ENCODE measurements at places on chromosomes 3 and 15.
A peak's percentile ranks its signal among the peaks of the same experiment; 100 is the strongest.

- DNase-seq = no peak
Measured at GRCh38 chr3:123523023-123523412, 61.8 kb downstream of the HACD2 start.

DNA sequence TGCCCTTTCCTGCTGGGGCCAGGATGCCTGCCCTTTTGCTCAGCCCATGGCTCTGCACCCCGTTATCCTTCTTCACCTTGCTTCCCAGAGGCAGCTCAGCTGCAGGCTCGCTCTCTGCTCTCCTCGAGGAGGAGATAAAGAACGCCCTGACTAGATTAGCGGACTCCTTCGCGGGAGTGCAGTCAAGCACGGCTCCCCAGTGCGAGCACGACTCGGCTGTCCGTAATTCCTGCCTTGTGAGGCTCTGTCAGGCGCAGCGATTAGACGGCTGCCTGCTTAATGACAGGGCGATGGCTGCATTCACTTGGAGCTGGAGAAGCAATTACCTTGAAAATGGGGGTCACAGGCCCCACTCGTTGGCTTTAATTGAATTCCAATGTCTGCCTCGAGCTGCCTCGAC is 25.9 kb downstream of the TLE3 start:
- DNase-seq = no peak

GRCh38 chr15:59892985-59893384 is 111.1 kb upstream of the FOXB1 start:
- DNase-seq = no peak

DNA sequence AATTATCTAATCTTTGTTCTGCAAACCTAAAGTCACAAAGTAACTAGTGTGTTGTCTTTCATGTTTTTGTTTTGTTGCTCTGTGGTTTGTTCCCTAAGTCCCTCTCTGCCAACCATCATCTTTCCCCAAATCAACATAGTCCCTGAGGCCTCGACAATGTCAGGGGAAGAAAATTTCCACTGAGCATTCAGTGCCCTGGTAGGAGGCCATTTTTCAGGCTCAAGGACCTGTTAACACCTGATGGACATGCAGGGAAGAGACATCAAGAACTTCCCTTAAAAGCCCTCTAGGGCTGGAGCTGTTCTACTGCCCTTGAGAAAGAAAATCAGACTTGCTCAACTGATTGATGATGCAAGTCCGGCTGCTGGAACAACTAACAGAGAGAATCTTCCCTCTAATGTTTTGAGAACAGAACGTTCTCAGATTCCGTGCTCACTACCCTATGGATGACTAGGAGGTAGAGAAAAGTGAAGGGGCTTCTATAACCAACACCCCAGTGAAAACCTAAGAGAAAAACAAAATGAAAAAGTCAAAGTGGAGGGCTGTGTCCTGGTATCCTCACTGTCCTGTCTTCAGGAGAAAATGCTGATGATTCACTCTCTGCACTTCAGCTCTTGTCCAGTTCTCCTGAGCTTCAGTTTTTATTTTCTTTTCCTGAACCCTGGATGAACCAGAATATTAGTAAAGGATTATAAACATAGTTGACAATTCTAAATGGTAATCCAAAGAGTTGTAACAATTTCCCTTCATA is 373.1 kb downstream of the FOXP1 start:
- no peak for DNase-seq

- DNase-seq = no peak
Measured at GRCh38 chr15:91841861-91842260, 11.6 kb upstream of the SLCO3A1 start.

- no peak for DNase-seq
Measured at GRCh38 chr3:20648294-20648693, 462.3 kb upstream of the SGO1 start.

DNA sequence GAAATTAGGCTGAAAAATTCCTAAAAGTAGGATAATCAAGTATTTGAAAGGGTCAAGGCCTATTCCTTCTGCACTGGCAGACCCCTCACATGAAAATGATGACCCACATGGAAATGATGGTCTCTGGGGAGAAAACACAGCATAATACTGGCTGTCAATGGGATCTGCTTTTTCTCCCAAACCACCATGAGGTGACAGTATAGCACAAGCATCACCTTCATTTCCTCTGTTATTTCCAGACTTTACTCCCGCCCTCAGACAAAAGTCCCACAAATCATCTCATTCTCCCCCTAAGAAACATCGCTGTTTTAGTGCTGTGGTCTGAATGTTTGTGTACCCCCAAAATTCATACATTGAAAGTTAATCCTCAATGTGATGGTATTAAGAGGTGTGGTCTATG is 161.0 kb downstream of the RSL24D1 start:
- no peak for DNase-seq

DNA sequence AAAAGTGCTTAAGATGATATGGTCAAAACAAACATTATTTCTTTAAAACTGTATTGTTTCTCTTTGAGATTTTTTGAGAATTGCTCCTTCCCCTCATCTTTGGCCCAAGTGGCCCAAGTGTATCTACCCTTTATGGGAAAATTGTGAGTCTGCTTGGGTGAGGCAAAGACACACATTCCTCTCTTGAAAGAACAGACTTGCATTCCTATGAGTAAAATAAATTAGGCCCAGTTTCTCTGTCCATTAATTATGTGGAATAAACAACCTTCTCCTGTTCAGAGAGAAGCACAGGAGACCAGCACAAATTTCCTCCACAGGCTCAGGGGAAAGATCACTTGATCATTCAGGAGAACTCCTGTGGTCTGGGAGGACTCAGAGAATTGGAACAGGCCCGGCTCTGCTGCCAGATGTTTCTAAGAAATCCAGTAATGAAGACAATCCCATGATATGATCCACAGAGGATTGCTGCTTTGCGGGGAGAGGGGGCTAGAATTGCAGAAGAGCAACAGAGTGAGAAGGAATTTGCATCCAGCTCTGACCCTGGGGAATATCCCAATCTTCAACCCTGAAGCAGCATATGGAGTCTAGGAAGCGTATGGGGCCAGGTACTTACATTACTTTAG is 53.8 kb upstream of the BOC start:
- DNase-seq = no peak

DNA sequence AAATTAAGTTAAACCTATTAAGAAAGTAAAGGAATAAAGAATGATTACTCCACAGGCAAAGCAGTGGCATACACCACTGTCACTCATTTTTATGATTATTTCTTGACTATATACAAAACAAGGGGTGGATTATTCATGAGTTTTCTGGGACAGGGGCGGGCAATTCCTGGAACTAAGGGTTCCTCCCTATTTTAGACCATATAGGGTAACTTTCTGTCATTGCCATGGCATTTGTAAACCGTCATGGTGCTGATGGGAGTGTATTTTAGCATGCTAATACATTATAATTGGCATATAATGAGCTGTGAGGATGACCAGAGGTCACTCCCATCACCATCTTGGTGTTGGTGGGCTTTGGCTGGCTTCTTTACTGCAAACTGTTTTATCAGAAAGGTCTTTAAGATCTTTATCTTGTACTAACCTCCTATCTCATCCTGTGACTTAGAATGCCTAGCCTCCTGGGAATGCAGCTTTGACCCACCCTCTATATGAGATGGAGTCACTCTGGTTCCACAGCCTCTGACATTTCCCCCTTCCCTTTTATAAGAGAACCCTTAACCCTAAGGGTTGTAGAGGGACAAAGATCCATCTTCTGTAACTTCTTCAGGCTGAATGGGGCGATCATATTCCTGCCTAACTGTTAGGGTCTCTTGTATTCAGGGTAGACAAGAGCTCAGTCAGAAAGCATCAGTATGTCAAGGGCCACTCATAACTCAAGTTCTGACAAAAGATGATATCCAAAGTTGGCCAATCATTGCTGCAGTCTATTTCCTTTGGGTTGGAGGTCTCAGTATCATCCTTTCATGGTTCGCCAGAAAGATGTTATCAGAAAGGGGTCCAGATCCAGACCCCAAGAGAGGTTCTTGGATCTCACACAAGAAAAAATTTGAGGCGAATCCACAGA is 79.5 kb upstream of the LIPC start:
- DNase-seq = no peak

DNA sequence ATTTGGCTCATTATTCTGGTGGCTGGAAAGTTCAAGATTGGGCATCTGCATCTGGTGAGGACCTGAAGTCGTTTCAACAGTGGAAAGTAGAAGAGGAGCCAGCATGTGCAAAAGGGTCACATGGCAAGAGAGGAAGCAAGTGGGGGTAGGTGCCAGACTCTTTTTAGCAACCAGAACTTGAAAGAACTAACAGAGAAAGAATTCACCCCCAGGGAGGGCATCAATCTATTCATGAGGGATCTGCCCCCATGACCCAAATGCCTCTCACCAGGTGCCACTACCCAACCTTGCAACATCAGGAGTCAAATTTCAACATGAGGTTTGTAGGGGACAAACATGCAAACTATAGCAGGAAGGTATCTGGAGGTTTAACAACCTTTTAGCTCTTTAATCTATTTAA is 10.3 kb upstream of the RYK start:
- no peak for DNase-seq

DNA sequence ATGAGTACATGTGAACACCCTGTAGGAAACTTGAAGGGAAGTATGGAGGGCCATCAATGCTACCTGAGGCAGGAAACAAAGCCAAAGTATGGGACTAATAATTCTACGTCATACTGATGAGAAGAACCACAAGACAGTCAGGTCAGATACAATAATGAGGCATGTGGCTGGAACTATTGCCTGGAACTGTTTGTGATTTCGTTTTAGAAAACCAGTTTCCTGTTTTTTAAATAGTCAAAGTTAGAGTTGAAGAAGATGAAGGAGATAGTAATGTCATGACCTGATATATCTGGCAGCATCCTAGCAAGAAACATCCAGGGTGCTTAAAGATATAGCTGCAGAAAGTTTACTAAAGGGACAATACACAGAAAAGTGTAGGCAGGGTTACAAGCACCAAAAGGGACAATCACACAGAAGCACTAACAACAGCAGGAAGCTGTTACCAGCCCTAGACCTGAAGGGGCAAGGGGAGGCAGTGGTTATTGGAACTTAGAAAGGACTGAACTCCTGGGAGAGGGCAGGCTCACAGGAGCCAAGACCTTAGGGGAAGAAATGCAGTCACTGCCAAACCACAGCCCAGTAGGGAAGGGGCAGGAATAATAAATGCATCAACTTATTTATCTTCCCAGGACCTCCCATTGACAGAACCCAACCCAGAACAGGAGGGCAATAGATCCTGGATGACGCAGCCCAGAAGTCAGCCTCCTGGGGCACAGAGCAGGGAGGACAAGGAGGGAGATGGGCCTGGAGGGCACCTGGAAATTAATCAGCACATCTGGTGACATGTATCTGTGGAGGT is 302.1 kb upstream of the STT3B start:
- DNase-seq = no peak

GRCh38 chr3:59709702-59710553 is 660.1 kb upstream of the CFAP20DC start:
- DNase-seq = peak; percentile 20

DNA sequence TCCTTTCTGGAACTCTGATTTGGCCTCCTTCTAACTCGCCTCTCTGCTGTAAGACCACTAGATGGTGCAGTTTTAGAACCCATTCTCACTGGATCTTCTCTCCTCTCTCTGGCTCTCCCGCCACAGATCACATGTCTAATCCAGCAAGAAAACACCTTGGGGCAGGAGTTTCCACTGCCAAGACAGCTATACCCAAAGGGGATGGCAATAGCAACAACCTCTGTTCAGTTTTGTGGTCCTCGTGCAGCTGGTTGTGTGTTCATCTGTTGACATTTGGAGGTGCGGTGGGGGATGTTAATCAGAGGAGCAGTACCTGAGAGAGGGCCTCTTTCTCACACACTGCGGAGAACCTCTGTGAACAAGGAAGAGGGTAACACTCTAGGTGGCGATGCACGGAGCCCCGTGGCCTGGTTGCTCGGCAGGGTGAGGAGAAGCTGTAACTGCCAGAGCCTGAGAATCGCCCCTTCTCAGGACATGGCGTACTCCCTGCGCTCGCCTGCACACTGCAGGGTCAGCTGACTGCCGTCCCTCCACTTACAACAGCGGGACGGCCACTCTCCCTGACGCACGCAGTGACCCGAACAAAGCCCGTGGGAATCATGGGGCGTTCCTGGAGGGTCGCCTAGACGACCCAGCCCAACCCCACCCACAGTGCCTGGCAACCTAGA is at the start of gene TEX55:
Gene TEX55 (plus strand): TSS at position 666 of the 668 bp plus-strand sequence. CDS start 25 bp downstream, outside the sequence.
- DNase-seq = peak; percentile 33

- DNase-seq = peak; percentile 75
Measured at GRCh38 chr3:39189959-39190269, 2.5 kb downstream of the XIRP1 start.

DNA sequence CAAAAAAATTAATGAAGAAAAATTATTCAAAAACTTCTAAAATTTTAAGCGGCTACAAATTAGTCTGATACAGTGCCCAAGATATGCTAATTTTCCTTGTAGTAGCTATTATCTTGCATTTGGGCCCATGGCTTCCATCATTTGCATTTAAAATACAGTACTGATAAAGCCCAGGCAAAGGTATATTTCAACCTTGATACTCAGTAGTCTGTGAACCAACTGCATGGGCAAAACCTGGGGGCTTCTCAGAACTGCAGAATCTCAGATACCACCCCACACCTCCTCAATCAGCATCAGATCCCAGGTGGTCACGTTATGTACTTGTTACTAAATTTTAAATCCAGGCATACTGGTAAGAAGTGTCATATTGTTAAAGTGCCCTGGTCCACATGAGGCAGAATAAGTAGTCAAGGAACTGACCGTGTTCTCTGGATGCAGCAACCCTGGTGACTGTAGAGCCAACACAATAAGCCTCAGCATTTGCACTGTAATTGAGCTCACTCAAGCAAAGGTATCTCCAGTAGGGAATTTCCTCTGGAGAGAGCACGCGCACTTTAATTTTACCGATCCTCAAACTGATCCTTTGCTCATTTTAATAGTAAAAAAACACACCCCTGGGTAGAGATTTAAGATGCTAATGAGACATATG is 31.9 kb downstream of the ZNF385D start:
- DNase-seq = no peak

GRCh38 chr3:125375950-125376679 is 990 bp upstream of the ZNF148 start:
- DNase-seq = no peak

- DNase-seq = no peak
Measured at GRCh38 chr3:143216709-143217182, 97.2 kb downstream of the CHST2 start.

GRCh38 chr3:194827486-194827885 is 141.8 kb downstream of the FAM43A start:
- DNase-seq = no peak

- no peak for DNase-seq
Measured at GRCh38 chr3:12518261-12519028, 26.9 kb downstream of the MKRN2OS start.

GRCh38 chr3:129605203-129605921 is 1.1 kb downstream of the PLXND1 start:
- DNase-seq = peak; percentile 34

Data from CD4-positive, alpha-beta T cell treated with Interleukin-4 for 1 hour (primary cell).